Activated CD4-positive, alpha-beta T cell treated with anti-CD3 and anti-CD28 coated beads, Interleukin-2, amount 50 U/mL, for 4 hours (primary cell): ENCODE measurements at places on chromosomes 5 and 9.

DNA sequence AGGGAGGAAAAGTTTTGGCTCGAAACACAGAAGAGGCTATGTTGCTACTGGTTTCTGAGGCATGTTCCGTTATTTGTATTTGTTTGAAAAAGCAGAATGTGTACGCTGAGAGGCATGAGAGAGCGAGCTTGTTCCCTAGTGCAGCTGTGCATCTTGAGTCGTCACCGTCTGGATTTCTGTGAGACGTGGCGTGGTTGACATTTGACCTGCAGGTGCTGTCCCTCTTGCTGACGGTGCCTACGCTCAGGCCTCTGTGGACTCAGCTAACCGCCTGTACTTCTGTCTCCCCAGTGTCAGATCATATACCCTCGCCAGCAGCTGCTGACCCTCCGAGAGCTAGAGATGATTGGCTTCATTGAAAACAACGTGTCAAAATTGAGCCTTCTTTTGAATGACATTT, 21.5 kb downstream of the TRIP13 start:
- DNase-seq: no peak

DNA sequence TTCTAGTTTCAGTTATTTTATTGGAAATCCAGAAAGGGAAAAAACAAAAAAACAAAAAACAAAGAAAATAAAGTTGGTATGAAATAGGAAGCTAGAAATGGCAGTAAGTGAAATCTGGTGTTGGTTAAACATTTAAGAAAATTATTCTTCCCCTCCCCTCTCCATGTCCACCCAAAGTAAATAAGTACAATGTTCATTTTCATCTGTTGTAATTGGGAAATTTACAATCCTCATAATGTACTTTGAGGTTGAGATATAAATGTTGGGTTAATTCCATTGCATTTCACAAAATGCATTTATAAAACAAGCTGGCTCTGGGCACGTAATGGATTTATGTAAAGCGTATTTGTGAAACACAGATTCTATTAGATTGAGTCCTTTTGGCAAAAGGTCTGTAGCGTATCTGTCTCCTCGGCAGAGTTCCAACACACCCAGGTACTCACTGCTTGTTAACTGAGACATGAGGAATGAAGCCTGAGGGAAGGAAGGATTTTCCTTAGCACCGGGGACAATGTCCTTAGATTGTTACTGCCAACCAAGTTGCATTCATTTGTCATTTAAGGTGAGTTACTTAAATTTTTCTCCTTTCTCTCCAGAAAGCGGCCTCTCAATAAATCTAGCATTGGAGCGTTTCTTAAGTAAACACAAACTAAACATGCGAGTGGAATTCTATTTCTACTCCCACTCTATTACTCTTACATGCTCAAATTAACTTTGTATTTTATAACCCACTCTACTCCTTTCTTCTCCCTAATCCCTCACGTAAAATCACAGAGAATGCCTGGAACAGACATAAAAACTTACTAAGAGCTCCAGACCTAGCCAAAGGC, 912.3 kb upstream of the WWC1 start:
- no peak for DNase-seq

DNA sequence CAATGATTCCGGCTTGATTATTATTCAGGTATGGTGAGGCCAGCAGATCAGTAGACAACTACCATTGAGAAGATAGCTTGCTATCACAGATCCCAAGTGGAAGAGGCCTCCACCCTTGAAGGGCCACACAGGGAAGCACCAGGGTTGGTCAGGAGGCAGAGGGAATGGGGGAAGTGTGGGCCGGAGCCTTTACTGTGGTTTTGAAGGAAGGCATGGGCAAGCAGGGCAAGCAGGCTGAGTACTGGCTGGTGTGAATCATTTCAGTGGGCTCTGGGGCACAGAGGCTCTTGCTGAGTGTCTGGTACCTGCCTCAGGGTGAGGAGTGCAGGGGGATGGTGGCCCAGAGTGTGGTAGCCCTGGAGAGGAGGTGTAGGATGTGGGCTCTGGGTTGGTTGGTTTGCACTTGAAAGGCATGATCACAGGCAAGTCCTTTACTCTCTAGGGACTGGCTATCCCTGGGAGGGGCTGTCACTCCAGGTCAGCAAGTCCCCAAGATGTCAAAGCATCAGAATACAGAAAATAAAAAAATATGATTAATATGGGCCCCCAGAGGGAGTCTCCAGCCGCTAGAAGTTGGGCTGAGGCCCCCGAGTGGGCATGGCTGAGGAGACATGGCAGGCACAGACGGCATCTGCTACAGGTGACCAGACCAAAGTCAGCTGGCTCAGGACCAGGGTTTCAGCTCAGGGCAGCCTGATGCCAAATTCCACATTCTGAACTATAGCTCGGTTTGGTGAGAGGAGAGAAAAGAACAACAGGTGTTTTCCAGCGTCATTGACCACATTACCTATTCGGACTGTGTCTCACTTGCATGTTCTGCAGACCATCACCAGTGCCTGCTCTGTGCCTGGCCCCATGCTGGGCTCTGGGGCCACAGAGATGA, 9.7 kb upstream of the SUSD3 start:
- DNase-seq: no peak

DNA sequence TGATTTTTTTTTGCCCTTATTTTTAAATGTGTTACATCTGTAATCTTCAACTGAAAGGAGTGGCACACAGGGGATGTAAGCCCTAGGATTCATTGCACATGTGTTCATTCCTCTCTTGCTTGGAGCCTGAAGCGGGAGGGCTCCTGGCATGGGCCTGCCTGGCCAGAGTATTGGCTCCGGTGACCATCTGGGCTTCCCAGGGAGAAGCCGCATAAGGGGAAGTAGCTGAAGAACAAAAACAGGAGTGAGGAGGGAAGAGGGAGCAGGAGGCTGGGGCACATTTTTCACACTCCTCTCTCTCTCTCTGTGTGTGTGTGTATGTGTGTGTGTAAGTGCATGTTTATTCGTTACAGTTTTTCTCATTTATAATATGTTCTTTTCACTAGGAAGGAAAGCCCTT, 269.9 kb downstream of the PRR16 start:
- no peak for DNase-seq

DNA sequence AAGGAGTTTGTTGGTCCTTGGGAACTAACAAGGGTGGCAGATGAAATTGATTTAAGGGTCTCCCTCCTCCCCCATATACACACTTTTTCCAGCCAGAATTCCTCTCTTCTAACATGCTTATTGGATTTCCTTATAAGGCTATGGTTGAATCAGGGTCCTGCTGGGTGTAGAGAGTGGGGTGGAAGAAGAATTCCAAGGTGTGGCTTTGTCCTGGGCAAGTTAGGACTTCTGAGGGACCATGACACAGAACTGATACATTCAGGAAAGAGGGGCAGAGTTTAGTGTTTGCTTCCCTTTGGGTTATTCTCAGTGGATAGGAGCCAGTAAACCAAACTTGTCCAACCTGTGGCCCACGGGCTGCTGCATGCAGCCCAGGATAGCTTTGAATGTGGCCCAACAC, 116.5 kb downstream of the SNX18 start:
- DNase-seq: no peak

DNA sequence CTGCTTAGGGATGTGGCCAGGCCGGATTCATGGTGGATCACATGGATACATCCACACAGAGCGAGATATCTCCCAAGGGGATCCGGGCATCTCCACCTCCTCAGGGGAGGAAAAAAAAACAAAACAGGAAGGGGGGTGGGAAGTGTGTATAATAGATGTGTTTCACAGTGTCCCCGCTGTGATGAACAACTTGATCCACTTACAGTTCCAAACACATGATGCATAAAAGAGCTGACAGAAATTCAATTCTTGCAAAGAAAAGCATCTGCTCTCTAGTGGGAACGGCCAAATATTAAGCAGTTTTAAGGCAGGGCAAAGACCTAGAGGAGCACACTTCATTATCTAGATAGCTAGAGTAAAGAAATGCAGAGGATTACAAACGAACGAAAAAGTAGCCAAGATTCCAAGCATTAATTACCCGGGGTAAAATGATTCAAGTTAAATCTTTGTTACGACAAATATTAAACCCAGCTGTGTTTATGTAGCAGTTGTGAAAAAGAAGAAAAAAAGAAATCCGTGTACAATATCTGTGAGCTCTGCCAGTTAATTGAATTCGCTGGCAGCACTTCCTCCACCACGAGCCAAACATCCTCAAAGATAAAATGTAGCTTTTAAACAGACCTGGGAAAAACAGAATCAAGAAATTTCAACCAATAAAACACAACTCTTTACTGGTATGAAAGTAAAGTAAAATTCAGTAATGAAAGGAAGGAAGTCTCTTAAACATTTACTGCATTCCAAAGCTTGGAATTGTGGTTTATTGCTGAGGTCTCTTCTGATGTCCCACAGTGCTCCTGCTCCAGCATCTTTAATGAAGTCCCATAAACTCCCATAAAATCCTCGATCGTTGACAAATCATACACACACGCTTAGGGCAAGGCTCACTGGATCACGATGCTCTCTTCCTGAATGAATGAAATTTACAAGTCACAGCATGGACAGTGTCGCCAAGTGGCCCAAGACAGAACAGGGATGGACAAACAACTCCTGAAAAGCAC, 213.0 kb downstream of the CRB2 start:
- DNase-seq: no peak

DNA sequence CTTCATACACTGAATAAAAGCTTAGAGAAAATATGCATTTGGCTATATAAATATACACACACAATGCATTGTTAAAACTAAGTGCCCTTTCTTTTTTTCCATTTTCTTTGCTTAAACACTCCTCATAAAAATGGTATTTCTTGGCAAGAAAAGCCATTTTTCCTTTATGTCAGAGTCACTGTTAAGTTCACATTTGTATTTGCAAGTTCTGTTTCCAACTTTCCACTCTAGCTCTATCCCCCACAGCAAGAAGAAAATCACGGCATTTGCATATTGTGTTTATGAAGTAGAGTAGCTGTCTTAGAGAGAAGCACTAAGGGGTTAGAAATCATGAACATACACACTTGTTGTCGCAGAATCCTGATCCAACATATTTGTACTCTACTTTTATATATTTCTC, 662.1 kb upstream of the MEF2C start:
- no peak for DNase-seq

GRCh38 chr5:87413343-87413645, 564 bp upstream of the CCNH start:
- DNase-seq: no peak

- no peak for DNase-seq
Observed at GRCh38 chr9:112867275-112867991, 23.2 kb downstream of the SLC46A2 start.

GRCh38 chr9:132840980-132841379, 37.1 kb downstream of the AK8 start:
- DNase-seq: no peak

GRCh38 chr9:112858625-112859147, 32.0 kb downstream of the SLC46A2 start:
- DNase-seq: no peak

DNA sequence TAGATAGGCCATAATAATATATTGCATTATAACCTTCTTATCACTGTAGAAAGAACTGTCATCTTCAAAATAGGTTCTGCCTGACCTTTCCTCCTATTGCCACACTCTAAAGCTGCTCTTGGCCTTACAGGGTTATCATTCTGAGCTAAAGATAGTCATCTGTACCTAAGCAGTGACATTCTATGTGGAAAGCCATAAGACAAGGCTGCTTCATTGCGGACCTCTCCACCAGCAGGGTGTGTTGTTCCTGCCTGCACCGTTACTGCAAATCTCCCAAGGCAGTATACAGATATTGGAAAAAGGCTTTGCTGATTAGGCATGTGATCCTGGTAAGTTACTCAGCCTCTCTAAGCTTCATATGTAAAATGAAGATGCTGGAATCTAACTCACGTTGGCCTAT, 8.1 kb downstream of the ZNF622 start:
- DNase-seq: no peak

DNA sequence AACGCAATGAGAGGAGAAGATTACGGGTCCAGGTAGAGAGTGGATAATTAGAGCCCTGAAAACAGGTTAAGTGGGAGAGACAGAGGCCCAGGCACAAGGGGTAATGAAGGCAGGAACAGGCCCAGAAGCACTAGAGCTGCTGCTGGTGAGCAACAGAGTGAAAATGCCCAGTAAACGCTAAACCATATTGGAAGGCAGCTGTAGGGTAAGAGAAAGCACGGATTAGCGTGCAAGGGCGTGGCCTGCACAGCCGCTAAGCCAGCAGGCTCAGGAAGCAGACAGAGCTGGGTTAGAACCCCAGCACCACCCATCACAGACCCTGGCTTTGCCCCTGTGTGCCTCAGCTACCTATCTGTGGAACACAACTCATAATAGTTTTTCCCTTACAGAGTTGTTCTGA, 93.2 kb downstream of the PAX5 start:
- DNase-seq: no peak

GRCh38 chr5:57495285-57496086, 12.9 kb upstream of the ACTBL2 start:
- DNase-seq: no peak

DNA sequence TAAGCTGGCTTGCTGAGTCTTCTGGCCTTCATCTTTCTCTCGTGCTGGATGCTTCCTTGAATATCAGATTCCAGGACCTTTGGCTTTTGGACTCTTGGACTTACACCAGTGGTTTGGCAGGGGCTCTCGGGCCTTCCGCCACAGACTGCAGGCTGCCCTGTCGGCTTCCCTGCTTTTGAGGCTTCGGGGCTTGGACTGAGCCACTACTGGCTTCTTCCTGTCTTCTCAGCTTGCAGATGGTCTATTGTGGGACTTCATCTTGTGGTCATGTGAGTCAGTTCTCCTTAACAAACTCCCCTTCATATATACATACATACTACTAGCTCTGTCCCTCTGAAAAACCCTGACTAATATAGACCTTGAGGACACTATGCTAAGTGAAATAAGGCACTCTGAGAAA, 78.3 kb upstream of the SSBP2 start:
- no peak for DNase-seq

DNA sequence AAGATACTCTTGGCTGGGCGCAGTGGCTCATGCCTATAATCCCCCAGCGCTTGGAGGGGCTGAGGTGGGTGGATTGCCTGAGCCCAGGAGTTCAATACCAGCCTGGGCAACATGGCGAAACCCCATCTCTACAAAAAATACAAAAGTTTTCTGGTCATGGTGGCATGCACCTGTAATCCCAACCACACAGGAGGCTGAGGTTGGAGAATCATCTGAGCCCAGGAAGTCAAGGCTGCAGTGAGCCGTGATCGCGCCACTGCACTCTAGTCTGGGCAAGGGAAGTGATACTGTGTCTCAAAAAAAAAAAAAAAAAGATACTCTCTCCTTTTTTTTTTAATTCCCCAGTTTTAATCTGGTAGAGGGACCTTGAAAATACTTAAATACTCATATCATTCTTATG, 15.0 kb downstream of the ANKRD33B start:
- DNase-seq: no peak

DNA sequence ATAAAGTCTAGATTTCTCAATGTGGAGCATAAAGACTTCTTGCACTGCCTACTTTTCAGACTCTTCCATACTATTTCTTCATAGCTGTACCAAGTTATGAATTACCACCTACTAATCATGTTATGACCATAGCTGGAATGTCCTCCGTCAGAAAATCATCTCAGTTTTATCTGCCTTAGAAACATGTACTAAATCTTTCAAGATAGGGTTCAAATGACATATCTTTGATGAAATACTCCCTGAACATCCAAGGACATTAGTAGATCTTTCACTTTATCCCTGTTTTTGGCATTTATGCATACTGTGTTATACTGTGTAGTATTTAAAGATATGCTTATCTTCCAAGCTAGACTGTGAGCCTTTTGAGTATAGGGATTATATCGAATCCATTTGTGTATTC, 49.6 kb upstream of the MEF2C start:
- no peak for DNase-seq
